ENCODE measurements at places on chromosomes 11 and 22.

DNA sequence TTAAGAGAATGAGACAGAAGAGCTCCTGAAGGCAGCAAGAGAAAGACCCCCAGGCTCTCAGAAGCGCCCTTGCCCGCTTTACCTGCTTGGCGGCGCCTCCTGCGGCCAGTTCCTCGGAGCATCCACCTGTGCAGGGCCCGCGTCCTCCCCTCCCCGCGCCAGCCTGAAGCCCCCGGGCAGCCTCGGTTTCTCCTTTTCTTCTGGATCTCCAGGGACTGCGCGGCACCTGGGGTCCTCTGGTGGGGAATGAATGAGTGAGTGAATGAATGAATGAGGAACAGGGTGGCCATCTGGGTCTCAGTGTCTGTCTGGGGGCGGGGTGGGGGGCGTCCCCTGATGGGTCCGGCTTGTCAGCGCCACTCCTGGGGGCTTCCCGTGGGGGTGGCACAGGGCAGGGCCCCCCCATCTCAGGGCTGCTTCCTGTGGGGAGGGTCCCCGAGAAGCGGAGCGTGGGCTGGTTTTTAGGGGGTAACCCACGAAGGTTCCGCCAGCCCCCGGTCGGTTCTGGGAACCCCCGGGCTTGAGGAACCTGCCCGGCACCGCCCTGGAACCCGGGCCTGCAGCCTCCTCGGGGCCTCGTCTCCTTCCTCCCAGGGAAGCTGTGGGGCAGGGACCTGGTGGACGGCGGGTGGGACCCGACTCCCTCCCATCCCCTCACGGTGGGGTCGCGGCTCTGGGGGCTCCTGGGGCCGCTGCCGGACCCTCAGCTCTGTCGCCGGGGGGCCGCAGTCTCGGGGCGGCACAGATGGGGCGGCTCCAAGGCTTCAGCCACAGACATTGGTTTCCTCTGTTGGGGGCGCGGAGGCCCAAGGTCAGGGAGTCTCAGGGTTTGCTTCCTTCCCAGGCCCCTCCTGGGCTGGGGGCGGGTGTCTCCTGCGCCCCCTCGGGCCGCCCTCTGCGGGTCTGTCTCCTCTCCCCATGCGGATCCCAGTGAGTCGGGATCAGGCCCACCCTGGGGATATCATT lies 8.3 kb upstream of the KRTAP5-7 start:
- DNase-seq = no peak

DNA sequence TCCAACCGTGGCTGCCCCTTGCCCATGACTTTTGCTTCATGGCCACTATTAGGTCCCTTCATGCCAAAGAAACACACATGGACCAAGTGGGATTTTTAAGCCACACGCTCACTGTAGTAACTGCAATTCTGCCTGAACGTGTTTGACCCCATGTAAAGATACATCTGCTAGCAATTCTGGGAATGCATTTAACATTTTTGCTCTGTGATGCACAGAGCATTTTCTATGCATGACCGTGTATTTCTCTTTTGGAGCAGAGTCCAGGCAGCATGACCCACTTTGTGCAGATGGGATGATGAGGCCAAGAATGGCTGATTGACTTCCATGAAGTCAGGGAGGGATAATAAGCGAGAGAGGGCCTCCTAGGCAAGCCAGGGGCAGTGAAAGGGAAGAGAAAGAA lies 108.5 kb downstream of the TP53I11 start:
- no peak for DNase-seq

GRCh38 chr11:116202922-116203321 lies 569.9 kb downstream of the BUD13 start:
- DNase-seq = no peak

GRCh38 chr11:35541621-35542375 lies 16.4 kb upstream of the PAMR1 start:
- DNase-seq = no peak

DNA sequence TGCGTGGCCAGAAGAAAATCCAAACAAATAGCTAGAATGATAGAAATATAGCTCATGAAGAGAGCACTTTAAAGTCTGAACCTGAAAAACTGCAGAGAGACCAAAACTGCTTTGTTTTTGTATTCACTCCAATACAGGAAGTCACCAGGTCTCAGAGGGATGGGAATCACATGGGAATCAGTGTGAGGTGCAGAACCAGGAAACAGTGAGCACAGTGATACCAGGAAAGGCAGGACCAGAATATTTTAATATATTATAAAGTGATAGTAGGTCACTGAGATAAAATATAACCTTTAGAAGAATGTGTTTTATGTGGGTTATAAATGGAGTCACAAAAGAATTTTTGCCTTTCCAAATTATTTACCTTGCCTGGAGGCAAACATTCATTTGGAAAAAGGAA lies 277.3 kb downstream of the CASP12 start:
- DNase-seq = no peak

DNA sequence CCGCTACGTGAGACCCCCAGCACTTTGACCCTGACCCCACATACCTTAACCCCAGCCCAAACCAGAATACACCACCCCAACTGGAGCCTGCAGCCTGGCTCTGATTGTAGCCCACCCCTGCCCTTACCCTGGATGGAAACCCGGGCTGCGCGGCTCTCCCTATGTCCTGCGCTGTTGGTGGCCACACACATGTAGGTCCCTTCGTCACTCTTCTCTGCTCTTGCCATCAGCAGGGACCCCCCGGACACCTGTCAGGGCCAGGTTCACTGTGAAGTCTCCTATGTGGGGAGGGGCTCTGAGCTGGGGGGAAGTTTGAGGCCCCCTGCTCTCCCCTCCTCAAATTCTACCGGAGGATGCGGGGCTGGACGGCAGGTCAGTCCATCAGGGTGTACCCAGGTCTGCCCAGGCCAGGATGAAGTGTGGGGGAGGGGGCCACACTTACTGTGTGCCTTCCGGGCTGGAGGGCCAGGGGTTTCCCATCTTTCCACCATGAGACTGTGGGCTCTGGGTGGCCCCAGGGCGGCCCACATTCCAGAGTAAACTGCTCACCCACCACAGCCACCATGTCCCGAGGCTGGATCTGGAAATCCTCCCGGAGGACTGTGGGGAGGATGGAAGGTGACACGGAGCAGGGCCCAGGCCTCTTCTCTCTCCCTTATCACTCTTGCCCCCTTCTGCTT lies 1.5 kb downstream of the ROBO4 start:
- no peak for DNase-seq

DNA sequence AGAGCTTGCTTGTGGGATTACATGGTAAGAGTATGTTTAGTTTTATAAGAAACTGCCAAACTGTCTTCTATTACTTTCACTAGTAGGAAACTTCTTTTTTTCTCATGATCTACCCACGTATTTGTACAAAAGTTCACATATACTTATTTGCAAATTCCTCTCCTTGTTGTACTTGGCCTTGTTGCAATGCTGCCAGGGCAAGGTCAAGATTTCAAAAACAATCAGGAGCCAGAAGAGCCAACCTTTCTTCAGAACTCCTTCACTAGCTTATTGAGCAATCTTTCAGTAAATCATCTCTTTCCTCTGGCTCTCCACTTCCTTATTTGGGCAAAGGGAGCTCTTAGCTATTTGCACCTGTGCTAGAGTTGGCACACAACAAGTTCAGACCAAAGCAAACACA lies 9.7 kb downstream of the SRSF8 start:
- DNase-seq = no peak

DNA sequence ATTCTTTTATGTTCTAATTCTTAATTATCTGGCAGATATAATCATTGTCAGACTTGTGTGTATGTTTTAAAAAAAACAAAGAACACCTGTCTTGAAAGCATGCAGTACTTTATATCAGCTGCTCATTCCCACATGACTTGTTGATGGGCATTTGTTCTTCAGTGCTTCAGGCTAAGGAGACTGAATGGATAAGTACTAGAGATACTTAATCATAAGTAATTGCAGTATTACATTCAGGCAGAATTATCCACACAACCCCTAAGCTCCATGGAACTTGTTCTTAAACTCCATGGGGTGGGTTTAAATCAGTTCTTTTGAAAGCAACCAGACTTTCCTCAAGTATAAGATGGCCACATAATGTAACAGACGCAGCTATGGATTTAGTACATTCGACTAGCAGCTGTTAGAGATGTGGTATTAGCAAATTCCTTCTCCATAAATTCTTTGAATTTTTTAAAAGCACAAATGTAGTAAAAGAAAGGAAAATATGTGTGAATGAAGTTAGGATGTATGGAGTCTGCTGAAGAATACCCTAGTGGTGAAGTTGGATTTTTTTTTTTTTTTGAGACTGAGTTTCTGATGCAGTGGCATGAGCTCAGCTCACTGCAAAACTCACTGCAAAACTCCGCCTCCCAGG lies 3.0 kb downstream of the JAM3 start:
- DNase-seq = no peak

GRCh38 chr22:29574762-29575450 lies 6.0 kb downstream of the NIPSNAP1 start:
- no peak for DNase-seq

GRCh38 chr22:19965771-19966709 lies 24.4 kb upstream of the TXNRD2 start:
- DNase-seq = peak; percentile 76

DNA sequence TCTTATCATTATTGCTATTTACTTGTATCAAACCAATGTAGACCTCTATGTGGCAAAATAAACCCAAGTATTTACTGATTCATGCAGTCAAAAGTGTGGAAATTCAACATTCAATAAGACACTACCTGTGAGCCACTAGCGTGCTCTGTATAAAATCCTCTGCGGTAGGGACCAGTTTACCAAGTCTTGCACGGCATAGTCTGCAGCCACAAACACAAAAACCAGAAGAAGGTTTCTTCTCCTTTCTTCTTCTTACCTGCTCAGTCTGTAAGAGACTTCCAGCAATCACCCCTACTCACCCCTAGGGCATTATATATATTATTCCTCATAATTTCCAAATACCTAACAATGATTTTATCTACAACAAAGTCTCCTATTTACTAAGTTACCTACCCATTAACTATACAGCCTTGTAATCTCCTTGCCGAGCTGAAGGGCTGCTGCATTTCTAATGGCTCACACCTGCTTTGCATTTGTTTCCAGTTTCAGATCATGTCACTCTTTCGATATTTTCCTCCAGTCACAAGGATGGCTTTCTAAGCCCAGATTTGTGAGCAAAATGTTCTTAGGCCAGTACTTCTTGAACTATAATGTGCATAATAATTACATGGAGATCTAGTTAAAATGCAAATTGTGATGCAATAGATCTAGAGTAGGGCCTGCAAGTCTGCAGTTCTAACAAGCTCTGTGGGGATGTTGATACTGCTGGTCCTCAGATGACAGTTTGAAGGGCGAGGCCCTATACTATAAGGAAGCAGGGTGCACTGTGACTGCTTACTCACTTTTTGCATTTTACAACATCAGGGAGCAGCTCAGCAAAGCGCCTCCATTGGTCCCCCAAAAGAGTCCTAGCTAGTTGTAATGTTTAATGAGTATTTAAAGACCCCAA lies 191.9 kb upstream of the DDI1 start:
- no peak for DNase-seq

GRCh38 chr22:16989915-16990314 lies 18.1 kb downstream of the GAB4 start:
- no peak for DNase-seq

- no peak for DNase-seq
Observed at GRCh38 chr11:128042290-128042751, 545.0 kb downstream of the ETS1 start.

GRCh38 chr11:11440144-11440543 lies 87.1 kb upstream of the CSNK2A3 start:
- DNase-seq = no peak

- DNase-seq = no peak
Observed at GRCh38 chr11:95483339-95483738, 252.3 kb upstream of the SESN3 start.

GRCh38 chr11:71987521-71987920 lies 11.2 kb upstream of the IL18BP start:
- DNase-seq = no peak

DNA sequence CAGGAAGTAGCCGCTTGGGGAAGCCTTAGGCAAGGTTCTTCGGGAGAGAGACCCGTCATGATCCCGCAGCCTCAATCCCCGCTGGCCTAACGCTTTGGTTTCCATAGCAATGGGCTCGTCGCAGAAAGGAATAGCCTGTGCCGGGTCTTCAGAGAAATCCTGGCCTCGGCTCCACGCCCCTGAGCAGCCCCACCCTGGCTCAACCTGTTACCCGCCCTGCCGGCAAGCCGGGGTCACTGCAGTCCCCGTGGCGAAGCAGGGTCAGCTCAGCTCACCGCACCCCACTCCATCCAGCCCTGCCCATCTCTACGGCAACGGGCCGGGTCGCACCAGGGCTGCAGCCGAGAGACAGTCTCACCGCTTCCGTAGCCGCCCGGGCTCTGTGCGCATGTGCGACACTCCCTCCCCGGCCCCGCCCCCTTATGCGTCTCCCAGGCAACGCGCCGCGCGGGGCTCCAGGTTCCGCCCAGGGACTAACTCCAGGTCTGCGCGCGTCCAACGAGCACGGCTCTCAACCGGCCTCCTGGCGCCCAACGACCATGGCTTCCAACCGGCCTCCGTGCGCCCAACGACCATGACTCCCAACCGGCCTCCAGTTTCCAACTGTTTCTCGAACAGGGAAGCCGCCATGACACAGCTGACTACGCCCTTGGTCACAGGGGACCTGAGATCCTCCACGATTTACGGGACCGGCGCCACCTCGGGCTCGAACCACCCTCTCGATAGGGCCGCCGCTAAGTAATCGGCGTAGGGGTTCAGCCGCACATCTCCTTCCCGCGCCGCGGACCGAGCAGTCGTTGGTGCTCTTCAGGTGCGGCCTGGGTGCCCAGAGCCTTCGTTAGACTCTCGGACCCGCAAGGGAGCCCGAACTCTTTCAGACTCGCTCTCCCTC lies at the start of gene DUSP18:
Gene DUSP18 (minus strand): TSS at position 382 of the 892 bp plus-strand sequence. CDS start 3,872 bp downstream, outside the sequence.
- peak; percentile 94 for DNase-seq

- DNase-seq = no peak
Observed at GRCh38 chr22:49365191-49365837, 462.4 kb downstream of the BRD1 start.

DNA sequence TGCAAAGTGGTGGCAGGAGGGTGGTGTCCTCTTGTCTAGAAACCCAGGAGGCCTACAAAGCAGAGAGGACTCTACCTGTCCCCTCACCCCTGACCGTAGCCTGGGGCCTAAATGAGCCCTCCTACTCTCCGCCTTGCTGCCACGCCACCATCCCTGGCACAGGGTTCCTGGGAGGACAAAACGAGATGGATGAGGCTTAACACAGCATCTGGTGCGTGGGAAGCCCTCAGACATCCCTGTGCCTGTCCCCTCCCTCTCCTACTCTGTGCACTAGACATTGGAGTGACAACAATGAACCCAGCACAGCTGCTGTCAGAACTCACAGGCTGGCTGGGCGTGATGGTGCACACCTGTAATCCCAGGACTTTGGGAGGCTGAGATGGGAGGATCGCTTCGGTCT lies 36.4 kb upstream of the DKK3 start:
- DNase-seq = no peak

DNA sequence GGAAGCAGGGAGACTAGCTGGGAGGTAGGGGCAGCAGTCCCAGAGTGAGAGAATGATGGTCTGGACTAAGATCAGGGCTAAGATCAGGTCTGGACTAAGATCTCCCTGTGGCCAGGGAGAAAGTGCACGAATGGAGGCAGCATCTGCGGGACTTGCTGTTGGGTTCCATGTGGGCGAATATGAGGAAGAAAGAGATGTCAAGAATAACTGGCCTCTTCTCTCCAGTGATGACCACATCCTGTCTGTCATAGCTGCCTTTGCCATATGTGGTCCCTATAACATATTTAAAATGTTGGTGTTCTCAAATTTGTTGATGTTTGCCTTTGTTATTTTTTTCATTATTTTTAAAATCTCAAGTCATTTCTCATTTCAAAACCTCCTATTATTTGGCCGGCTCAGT lies 27.4 kb upstream of the CXCR5 start:
- DNase-seq = no peak

- DNase-seq = no peak
Observed at GRCh38 chr11:27912916-27913315, 195.0 kb downstream of the KIF18A start.

All from H1 (cell line).